Hindlimb muscle (tissue), 1 donor: ENCODE measurements at places on chromosomes 13 and 19. TPM values are rescaled to one million over a fixed set of nuclear protein-coding genes. Genes with fewer than 3 reads are reported as not detected.

IZUMO4 gene
- 2.9 TPM for polyA plus RNA-seq

ANO8 gene
- polyA plus RNA-seq: 8.4 TPM

LAIR2 gene
- polyA plus RNA-seq: not detected

KLHL1 gene
- not detected for polyA plus RNA-seq
